NCI-H774 (cell line): ENCODE measurements at places on chromosomes 13 and 19.

DNA sequence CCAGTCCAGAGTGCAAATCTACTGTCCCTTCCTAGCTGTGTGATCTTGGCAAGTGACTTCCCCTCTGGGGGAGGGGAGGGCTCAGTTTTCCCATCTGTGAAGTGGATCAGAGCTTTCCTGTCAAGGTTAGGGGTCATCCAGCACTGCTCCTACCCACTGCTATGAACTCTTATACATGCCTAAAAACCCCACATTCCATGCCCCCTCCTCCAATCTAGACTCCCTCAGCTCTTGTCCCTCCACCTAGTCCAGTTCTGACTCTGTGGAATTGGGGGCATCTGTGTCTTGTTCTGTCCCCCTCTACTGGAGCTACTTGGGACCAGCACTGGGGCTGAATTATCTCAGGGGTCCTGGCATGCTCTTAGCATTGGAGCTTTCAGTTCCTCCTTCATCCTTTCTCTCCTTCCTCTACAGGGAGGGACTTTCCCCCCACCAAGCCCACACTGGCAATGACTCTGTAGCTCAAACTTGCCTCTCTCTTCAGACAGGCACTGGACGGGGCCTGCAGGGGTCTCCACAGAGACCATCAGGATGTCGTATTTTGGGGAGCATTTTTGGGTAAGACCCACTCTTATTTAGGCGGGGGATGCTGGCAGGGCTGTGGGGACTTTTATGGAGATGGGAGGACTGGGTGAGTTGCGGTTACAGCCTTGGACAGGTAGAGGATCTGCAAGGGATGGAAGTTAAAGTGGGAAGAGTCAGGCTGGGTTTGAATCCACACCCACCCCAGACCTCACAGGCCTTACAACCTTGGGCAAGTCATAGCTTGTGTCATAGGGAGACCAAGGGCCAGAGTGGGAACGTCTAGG lies 3.6 kb downstream of the FCHO1 start:
- no peak for DNase-seq

DNA sequence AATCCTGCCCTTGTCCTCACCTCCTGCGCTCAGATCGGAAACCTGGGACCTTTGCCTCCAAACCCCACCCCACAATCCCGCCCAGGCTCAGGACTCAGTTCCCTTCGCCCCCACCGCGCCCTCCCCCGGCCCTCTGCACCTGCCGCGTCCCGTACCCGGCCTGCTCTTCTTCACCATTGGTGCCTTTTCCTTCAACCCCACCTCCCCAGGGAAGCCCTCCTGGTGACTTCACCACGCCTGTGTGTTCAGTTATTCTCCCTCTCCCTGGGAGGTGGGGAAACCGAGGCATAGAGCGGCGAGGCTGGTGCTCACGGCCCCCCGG lies 19.3 kb upstream of the TCF3 start:
- no peak for DNase-seq

DNA sequence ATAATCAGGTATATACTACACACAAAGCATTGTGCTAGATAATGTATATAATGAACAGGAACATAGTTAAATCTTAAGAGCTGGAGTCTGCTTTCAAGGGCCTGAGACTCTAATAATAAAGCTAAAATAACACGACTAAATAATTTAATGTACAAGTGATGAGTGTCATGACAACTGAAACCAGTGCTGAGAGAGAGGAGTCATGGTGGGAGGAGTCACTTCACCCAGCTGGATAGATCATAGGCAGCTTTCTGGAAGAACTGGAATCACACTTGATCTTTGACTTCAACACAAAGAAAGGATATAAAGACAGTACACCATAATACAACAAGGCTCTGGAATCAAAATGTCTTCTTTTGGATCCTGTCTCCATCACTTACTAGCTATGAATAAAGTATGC lies 7.1 kb downstream of the RBM26 start:
- DNase-seq: no peak

- DNase-seq: no peak
Measured at GRCh38 chr13:70043685-70044084, 63.9 kb upstream of the ATXN8OS start.

GRCh38 chr13:20588529-20589110 lies 21.7 kb downstream of the IFT88 start:
- no peak for DNase-seq
